Effector memory CD4-positive, alpha-beta T cell (primary cell): ENCODE measurements at places on chromosomes 6 and 20.

- DNase-seq = no peak
Observed at GRCh38 chr6:155432293-155432692, 23.3 kb downstream of the NOX3 start.

DNA sequence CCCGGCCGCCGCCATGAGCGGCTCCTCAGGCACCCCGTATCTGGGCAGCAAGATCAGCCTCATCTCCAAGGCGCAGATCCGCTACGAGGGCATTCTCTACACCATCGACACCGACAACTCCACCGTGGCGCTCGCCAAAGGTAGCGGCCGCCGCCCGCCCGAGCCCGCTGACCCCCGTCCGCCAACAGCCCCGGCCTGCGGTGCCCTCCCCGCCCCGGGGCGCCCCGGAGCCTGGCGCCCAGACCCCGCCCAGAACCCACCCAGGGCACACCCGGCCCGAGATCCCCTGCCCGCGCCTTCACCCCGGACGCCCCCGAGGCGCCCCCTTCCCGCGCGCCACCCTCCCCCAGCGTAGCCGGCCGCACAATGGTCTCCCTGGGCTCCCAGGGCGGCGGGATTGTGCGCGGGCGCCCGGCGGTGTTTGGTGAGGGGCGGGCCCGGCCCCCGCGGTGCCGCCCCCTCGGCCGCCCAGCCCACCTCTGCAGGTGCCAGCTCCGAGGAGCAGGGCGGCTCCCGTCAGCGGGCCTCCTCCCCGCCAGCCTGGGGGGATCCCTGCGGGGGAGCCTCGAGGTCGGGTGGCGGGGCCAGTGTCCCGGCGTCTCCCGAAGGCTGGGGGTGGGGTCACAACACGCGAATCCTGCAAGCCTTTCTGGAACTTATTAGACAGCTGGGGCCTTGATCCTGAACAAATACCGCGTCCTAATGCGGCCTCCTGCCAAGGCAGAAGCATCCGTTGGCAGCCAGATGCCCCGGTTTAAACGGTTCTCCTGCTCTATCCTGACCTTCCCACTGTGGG, 577 bp downstream of the LSM14B start:
- no peak for DNase-seq

GRCh38 chr6:9606435-9607134, 808.3 kb downstream of the TFAP2A start:
- no peak for DNase-seq

- no peak for DNase-seq
Observed at GRCh38 chr6:108235127-108235526, 25.7 kb downstream of the SNX3 start.

GRCh38 chr6:144285548-144285797, 338 bp downstream of the UTRN start:
- no peak for DNase-seq

- DNase-seq = no peak
Observed at GRCh38 chr6:107511511-107511993, 21.6 kb downstream of the SOBP start.

GRCh38 chr6:146026873-146027272, 2.0 kb upstream of the GRM1 start:
- DNase-seq = no peak

- no peak for DNase-seq
Observed at GRCh38 chr6:137820425-137820824, 46.6 kb upstream of the TNFAIP3 start.

DNA sequence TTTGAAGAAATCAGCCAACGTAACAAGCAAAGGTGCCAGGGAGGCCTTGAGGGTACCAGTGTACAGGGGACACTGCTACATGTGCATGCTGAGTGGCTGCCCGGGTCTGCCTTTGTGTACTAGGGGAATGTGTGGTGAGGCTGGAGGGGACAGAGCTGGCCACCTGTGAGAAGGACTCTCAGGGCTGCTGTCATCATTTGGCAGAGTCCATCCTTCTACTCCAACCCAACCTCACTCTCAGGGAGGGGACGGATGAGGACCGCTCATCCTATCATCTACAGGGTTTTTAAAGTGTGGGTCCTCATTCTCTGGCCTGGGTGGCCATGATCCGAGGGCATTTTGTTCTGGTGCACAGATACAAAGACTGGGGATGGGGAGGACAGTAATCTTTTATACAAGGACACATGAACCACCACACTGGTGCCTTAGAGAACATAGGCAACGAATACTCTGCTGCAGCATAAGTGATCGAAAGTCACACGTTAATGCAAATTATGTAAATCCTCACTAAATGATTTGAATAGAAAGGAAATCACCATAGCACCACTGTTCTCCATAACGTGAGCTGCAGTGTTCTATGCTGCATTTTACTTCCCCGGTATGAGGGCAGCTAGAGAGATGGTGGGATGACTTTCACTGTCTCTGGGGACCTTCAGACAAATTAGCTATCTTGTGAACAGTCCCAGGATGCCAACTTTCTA, 181.4 kb downstream of the GMPR start:
- no peak for DNase-seq

DNA sequence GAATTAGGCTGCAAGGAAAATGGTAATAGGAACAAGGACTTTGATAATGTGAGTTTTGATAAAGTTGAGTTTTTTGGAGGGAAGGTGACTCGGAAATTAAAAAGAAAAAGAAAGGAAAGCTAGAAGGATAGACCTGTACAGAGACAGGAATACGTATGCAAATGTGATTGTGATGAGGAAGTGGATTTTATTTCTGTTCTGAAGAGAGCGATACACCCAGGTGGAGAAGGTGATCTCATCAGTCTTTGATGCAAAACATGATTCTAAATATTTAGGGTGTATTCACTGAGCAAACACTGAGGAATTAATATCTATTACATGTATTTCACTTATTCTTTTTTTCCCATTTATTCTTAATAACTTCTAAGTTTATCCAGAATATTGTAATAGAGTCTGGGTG, 9.2 kb upstream of the PLEKHG1 start:
- DNase-seq = no peak
